ENCODE measurements at places on chromosomes 16 and 17.

DNA sequence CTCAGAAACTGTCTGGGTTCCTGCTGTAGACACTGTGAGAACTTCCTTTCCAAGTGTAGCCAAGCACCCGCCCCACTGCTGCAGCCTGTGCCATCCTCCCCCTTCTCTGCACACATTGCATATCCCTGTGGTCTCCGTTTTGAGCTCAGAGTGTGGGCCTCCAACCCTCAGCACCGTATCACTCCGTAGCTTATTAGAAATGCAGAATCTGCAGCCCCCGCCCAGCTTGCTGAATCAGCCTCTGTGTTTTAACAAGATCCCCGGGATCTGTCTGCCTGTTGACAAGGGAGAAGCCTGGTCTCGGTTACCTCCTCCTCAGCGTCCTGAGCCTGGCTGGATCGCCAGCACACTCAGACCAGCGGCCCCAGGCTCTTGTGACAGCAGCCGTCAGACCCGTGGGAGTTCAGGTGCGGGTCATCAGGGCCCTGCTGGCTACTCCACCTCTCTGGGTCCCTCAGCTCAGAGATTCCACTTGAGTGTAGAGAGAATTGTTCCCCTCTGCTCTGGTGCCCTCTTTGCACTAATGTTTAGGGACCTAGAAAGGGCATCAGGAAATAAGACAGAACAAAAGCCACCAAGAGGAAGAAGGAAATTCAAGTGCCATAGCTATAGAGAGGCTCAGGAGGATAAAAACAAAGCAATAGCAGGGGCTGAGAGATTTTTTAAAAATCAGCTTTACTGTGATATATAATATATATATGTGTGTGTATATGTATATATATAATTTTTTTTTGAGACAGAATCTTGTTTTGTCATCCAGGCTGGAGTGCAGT lies 92.3 kb downstream of the PITPNC1 start:
- no peak for DNase-seq

GRCh38 chr17:70366386-70366785 lies 197.1 kb downstream of the KCNJ2 start:
- no peak for DNase-seq

DNA sequence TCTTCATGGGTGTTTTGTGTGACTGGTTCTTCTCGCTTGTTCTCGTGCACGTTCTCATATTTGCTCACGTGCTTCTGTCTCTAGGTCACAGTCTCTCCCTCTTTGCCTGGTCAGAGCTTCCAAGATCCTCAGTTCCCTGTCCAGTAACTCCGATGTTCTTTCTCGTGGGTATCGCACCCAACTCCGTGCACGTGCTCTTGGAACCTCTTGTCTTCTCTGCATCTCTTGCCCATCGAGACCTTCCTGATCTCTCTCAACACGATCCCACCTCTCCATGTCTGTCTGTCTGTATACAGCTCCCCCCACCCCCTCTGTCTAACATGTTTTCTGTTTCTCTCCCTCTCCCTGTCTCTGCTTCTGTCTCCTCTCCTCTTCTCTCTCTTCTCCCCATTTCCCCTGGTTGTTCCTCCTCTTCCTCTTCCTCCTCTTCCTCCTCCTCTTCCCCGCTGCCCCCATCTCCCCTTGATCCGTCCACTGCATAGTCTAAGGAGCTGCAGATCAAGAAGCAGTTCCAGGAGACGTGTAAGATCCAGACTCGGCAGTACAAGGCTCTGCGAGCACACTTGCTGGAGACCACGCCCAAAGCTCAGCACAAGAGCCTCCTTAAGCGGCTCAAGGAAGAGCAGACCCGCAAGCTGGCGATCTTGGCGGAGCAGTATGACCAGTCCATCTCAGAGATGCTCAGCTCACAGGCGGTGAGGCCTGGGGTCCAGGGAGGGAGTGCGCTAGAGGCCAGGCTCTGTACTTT lies 6.1 kb downstream of the HIRIP3 start:
- DNase-seq, result no peak

GRCh38 chr17:42784811-42785592 lies 4.6 kb downstream of the WNK4 start:
- no peak for DNase-seq

DNA sequence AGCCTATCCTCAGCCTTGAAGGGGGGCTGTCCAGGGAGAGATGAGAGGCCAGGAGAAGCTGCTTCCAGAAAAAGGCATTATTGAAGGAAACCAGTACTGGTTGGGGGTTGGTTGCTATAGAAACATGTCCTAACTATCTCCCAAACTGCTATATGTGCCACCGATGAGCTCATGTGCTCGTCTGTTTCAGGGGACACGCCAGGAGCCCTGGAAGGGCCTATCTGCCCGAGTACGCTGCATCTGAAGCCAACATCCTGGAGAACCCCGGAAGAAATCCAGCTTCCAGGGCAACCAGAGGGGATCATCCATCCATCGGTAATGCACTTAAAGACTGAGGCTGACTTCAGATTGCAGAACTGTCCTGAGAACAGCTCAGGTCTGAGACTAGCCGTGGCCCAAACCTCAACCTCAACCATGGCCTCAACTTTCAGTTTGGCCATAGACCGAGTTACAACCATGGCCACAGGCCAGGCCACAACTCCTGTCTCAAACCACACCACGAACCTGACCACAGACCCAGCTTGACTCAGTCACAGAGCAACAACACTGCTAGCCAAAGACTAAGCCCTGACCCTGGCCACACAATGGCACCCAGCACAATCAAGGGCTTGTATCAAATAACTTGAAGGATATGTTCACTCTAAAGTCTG lies 10.2 kb downstream of the PITPNM3 start:
- no peak for DNase-seq

DNA sequence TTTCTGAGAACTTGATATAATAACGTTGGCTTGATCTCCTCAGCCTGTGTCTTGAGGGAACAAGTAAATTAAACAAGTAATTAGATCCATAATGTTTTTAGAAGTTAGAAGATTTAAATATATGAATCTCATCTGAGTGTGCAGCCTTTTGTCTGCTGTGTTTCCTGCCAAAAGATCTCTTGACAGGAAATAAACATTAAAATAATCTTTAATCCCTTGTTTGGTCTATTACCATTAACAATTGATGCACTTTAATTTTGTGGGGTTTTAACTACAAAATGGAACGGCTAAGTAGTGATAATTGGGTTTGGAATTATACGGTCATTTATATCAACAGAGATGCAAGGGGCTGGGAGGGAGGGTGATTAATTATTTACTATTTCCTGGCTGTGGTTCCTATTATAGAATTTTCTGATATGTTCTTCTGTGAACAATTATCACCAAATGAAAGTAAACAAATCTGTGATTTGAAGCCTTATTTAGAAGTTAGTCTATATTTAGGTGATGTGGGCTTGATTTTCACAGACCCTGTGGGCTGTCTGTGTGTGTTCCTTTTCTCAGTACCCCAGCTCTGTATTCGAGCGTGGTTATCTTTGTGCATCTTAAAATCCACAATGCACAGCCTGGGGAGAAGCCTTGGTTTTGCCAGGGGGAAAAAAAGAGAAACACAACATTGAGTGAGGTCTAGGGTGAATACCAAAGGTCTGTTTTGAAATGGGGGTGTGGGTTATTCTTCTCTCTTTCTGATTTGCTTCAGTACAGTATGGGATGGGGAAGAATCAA lies 556.1 kb downstream of the WWOX start:
- DNase-seq, result no peak

GRCh38 chr17:50608700-50609379 lies 25.8 kb upstream of the ABCC3 start:
- no peak for DNase-seq

- DNase-seq, result peak; percentile 75
Observed at GRCh38 chr16:30927789-30928378, 4.5 kb downstream of the FBXL19 start.

DNA sequence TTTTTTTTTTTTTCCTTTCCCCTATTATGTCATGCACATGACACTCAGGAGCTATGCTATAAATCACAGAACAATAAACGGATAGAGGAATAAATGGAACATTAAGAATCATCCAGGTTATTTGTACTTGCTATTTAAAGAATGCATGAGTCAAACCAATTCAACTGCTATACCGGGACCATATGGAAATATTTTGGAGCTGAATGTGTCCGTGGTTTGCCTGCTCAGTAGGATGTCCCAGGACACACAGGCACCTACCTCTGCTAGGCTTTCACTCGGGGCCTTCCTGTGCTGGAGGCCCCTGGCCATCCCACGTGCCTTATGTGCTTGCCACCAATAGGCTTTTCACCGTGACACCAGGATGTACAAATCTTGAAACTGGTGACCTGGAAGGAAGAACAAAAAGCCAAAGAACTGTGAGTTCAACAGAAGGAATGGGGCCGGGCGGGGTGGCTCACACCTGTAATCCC lies 15.3 kb upstream of the SEC14L1 start:
- peak; percentile 98 for DNase-seq

DNA sequence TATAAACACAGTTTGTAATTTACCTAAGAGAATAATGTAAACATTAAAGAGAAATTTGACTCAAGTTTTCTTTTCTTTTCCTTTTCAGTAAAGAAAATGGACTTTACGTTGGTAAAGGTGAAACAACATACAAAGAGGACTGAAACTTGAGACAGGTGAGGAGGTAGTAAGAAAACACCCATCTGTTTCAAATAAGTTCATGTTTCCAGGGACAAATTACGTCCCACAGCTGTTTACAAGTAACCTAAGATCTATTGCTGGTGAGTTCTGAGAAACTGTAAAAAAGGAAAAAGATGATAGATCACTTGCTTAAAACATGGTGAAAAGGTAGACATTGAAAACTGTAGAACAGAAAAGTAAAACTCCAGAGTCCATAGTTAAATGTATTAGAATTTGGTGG lies 4.8 kb upstream of the ABCA5 start:
- DNase-seq, result no peak

- DNase-seq, result no peak
Observed at GRCh38 chr17:36544044-36544306, 744 bp upstream of the GGNBP2 start.

DNA sequence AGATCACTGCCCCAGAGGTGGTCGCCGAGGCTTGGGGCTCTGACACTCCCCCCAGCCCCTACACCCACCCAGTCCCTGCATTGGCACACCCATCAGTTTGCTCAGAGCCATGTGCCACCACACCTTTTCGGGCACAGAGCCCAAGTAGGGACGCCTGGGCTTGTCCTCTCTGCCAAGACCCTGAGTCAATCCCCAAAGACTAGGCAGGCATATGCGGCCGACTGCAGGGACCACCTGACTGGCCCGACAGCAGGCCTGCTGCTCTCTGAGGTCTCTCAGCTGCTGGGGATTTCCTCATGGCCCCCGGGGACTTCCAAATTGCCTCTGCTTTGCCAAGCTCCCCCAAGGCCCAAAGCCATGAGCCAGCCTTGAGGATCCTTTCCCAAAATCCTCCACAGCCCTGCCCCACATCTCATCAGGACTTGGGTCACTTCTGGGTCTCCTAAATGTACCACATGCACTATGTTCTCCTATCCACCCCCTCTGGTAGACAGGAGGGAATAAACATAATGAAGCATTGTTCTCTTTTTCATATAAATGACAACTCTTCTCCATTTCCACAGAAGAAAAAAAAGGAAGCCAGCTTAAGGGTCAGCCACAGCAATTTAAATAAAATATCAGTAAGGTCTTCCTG lies 30.6 kb downstream of the MYO18A start:
- no peak for DNase-seq

GRCh38 chr17:5838661-5839300 lies 231.4 kb upstream of the WSCD1 start:
- DNase-seq, result no peak

DNA sequence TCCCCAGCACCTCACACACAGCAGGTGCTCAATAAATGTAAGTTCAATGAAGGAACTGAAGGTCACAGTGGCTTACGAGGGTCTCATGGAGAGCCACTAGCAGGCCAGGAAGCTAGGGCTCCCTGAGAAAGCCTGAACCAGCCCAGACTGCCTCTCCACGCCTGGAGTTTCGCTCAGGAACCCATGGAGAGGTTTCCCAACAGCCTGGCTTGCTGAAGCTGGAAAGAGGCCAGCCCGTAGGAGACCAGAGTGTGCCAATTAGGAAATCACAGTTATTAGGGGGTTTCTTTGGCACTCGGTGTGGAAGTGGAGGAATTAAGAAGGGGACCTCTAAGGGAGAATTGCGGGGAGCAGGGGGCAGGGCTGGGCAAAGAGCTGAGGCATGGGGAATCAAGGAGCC lies 36.3 kb upstream of the CACNG1 start:
- no peak for DNase-seq

- no peak for DNase-seq
Observed at GRCh38 chr17:80860703-80861417, 130.8 kb upstream of the CHMP6 start.

Data from SW 1271 (cell line).